HFF-Myc (cell line): ENCODE measurements at places on chromosomes 12 and 14.

GRCh38 chr12:117064596-117064995 lies 34.6 kb downstream of the TESC start:
- DNase-seq, result no peak

GRCh38 chr14:49962621-49963020 lies 69.7 kb downstream of the ARF6 start:
- no peak for DNase-seq

DNA sequence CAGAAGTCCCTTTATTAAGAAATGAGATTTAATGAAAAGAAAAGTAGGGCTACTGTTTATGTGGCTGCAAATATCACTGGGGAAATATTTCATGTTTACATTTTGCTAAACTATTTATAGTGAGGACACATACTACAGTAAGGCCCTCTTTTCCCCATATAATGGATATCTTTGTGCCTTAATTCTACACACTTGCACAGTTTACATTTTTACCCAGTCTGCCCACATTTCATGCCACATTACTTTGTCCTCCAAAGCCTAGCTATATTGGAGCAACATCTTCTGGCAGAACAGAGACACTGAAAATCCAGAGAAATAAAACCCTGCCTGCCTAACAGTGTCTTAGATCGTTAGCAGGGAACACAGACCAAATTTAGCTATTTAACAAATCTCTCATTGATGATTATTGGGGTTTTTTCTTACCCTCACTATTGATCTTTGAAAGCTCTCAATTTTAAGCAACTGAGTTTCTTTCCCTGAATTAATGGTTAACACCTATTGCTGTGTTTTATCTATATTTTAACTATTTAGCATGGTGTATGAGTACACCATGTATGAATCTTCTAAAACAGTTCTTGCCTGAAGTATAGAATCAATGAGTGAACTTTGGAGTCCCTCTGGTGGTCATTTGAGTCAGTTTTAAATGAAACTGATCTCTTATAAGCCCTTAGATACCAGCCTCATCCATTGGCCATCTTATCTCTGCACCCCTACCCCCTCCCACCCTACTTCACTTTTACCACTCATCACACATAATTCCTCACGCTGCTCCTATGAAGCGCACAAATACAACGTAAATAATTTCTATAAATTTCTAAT lies 170.2 kb downstream of the BCAT1 start:
- peak; percentile 35 for DNase-seq

GRCh38 chr14:95549656-95550585 lies 15.1 kb downstream of the GLRX5 start:
- no peak for DNase-seq

DNA sequence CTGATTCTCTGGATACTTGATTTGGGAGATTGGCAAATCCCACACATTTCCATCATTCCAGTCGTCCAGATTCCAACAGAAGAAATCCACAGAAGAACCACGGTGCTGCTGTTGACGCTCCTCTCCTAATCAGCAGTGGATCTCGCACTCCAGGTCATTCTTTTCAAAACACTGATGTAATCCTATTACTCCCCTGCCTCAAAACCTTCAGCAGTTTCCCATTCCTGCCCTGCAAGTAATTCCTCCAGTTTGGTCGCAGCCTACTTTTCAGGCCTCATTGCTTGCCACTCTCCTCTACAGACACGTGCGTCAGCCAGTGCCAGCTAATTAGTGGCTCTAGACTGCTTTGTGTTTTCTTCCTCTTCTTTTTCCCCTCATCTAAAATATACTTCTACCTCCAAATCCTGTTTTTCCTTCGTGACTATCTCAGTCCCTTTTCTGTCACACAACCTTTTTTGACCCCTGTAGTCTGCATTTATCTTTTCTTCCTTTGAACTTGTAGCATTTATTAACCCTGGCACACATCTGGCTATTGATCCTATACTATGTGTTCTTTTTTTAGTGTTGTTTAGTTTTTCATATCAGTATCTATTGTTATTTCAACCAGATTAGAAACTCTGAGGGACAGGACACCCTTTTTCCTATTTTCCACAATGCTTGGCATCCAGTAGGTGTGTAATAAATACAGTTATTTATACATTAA lies 36.8 kb downstream of the PRORP start:
- no peak for DNase-seq

- DNase-seq, result no peak
Measured at GRCh38 chr12:116199160-116199706, 78.3 kb downstream of the MED13L start.
